ENCODE measurements at places on chromosomes 7 and 10.

DNA sequence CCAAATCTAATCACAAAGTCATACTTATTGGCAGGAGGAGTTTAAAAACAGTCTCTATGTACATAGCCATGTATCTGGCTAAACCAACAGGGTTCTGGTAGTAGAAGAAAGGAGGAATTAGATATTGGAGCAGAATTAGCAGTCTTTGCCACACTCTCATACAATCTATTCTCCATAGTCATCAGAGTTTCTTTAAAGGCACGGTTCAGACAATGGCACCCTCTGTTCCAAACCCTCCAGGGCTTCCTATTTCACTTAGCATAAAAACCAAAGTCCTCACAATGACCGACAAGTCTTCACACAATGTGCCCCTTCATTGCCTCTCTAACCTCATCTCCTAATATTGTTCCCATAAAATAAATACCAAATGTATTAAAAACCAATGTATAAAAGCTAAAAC lies 12.7 kb downstream of the ZNF438 start:
- no peaks in the 10 kb centered on the region for H3K36me3 ChIP-seq
- no peaks in the 10 kb centered on the region for H3K4me1 ChIP-seq
- no peaks in the 10 kb centered on the region for H3K27me3 ChIP-seq
- DNase-seq = no peak
- no peak overlapping the region for H3K27ac ChIP-seq

GRCh38 chr7:19099194-19099593 lies 18.2 kb downstream of the TWIST1 start:
- H3K36me3 ChIP-seq = no peaks in the 10 kb centered on the region
- no peak for DNase-seq
- H3K27ac ChIP-seq = no peak overlapping the region
- no peak overlapping the region for H3K4me3 ChIP-seq
- peaks cover 13% of the 10 kb centered on the region for H3K27me3 ChIP-seq

DNA sequence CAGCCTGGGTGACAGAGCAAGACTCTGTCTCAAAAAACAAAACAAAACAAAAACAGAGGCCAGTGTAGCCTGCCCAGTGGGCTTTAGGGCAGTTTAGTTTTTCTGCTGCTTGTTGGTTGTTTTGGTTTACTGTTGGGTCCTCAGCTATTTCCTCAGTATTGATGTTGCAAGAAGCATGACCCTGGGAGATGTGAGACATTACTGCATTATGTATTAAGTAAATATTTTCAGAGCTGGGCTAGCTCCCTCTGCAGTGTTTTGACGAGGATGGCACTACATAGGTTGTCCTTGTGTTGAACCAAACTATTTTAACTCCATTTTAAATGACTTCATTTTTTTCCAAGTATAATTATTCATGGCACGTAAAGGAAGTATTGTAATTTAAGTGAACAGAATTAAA lies 4.8 kb downstream of the AKAP9 start:
- peaks cover 11% of the 10 kb centered on the region for H3K36me3 ChIP-seq
- H3K27ac ChIP-seq = no peak overlapping the region
- H3K27me3 ChIP-seq = no peaks in the 10 kb centered on the region
- peaks cover 70% of the 10 kb centered on the region for H3K4me1 ChIP-seq
- DNase-seq = no peak
- H3K4me3 ChIP-seq = no peak overlapping the region

DNA sequence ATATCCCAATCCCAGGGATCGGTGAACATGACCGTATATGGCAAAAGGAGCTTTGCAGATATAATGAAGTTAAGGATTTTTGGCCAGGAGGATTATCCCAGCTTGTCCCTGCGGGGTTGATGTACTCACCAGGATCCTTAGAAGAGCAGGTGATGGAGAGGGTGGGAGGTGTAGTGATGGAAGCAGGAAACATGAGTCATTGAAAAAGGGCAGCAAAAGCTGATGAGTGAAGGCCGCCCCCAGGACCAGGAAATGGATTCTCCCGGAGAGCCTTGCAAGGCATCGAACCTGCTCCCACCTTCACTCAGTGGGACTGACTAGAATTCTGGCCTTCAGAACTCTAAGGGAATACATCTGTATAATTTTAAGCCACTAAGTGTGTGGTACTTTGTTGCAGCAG lies 5.2 kb upstream of the NUPR2 start:
- H3K4me1 ChIP-seq = no peaks in the 10 kb centered on the region
- peaks cover 16% of the 10 kb centered on the region for H3K27me3 ChIP-seq
- no peak overlapping the region for H3K4me3 ChIP-seq
- no peak for DNase-seq
- H3K36me3 ChIP-seq = peaks cover 4% of the 10 kb centered on the region

DNA sequence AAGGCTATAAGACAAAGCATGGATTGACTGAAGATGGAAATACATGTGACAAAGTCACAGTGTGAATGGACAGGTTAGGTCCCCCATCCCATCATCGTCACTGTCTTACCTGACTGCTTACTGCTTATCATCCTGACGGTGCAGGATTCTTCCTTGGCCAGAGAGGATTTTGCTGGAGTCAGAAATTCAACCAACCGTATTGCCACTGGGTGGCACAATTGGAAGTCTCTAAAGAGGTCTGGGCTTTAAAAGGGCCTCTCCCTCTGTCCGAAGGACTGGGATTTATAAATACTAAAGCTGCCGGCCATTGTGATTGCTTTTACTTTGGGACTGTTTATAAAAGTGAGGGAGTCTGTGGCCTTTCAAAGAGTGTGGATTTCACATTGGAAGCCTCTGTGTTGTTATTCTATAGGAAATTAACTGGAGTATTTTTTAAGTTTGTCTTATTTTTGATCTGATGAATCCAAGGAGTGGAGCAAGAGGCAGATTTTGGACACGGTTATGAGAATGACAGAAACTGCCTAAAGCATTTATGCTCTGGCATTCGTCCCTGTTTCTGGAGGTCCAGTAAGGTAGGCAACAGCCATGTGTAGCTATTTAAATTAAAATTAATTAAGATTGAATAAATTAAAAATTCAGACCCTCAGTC lies 113.3 kb upstream of the CREB5 start:
- H3K4me3 ChIP-seq = no peak overlapping the region
- H3K36me3 ChIP-seq = no peaks in the 10 kb centered on the region
- H3K27me3 ChIP-seq = no peaks in the 10 kb centered on the region
- no peak for DNase-seq
- no peak overlapping the region for H3K27ac ChIP-seq
- no peaks in the 10 kb centered on the region for H3K4me1 ChIP-seq

Data from naive thymus-derived CD8-positive, alpha-beta T cell (primary cell).